ENCODE measurements at places on chromosomes 2 and 18. TPM values are rescaled to one million over a fixed set of nuclear protein-coding genes. Genes with fewer than 3 reads are reported as not detected.
A peak's percentile ranks its signal among the peaks of the same experiment; 100 is the strongest.

DNA sequence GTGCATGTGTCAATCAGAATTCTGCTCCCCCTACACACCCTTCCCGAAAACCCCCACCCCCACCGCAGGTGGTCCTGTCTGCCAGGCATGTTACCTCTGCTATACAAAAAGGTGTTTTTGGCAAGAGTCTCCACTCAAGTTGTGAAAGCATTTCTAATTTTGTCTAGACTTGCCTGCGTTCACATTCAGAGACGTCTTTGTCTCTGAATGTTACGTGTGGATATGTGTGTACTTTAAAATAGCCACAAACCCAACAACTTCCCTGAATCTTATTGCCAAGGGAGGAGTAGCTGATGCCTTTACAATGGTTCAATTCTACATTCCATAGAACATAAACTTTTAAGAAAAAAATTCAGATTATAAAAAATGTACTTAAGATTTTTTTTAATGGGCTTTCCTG, 66.6 kb downstream of the ITGA4 start:
- no peak for DNase-seq

GRCh38 chr2:40658941-40659340, 207.1 kb upstream of the SLC8A1 start:
- peak; percentile 46 for DNase-seq

PSD4 gene
- polyA plus RNA-seq = 8.2 TPM

THAP4 gene
- polyA plus RNA-seq = 69.0 TPM

GRCh38 chr2:99374747-99375146, 37.6 kb downstream of the EIF5B start:
- no peak for DNase-seq

ACTG2 gene
- polyA plus RNA-seq = 0.65 TPM

- DNase-seq = no peak
Measured at GRCh38 chr2:102632380-102633175, 13.2 kb downstream of the SLC9A2 start.

DNA sequence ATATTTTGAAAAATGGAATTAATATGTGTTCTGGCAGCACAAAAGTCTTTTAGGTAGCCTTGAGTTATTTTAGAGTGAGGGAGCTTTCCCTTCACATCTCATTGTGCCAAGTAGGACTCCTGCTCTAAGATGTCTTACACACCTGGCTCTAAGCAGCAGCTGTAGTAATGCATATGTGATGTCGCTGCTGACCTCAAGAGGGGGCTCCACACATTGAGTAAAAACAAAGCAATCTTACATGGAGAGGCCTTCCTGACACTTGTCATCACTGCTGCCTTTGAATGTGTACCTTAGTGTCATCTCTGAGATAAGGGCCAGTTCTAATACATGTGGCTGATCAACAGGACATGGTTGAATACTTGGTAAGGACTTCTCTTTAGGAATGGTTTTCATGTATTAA, 75.8 kb downstream of the ACTR3 start:
- DNase-seq = no peak

DNA sequence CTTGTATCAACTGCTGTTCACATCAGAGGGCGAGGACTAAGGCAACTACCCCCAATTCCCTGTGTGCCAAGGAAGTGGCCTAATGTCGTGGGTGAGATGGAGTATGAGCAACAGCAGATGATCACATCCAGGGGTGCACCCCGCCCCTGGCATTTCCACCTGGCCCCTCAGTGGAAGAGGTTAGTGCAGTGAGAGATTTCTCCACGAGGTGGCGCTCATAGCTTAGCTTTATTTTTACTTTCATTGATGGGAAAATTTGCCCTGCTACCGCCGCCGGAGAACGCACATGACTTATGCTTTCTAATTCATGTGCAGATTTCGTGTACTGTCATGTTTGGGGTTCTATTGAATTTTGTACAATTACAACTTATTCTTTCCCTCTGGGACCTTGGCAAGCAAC, 470.6 kb upstream of the MEX3C start:
- DNase-seq = peak; percentile 56

KLHL30 gene
- 0.22 TPM for polyA plus RNA-seq

GRCh38 chr2:60483401-60483800, 70.1 kb downstream of the BCL11A start:
- DNase-seq = no peak

DNA sequence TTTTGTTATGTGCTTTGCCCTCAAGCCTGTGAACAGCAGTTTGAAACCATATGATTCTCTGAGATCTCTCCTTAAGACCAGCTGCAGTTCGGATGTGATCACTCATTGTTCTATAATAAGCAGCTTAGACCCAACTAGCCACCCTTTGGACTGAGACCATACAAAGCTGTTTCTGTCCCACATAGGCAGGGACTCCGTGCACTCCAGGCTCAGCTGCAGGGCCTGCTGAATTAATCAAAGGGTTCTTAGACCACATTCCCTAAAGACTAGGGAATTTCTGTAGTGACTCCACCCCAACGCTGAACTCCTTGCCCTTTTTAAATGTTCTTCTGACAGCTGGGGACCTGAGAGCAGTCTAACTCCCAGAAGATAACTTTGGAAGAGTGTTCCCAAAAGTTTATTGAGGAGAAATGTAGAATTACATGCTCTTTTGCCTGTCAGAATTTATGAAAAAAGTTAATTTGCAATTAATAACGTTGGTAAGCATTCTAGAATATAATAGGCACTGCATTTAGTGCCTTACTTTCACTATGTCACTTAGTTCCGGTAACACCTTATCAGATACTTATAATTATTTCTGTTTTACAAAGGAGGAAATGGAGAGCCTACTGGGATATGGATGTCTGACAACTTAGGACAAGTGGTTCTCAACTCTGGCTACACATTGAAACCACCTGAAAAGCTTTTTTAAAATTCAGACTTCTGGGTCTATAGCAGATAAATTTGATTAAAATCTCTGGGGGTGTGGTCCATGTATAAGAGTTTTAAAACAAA, 42.3 kb downstream of the GULP1 start:
- DNase-seq = no peak

DNA sequence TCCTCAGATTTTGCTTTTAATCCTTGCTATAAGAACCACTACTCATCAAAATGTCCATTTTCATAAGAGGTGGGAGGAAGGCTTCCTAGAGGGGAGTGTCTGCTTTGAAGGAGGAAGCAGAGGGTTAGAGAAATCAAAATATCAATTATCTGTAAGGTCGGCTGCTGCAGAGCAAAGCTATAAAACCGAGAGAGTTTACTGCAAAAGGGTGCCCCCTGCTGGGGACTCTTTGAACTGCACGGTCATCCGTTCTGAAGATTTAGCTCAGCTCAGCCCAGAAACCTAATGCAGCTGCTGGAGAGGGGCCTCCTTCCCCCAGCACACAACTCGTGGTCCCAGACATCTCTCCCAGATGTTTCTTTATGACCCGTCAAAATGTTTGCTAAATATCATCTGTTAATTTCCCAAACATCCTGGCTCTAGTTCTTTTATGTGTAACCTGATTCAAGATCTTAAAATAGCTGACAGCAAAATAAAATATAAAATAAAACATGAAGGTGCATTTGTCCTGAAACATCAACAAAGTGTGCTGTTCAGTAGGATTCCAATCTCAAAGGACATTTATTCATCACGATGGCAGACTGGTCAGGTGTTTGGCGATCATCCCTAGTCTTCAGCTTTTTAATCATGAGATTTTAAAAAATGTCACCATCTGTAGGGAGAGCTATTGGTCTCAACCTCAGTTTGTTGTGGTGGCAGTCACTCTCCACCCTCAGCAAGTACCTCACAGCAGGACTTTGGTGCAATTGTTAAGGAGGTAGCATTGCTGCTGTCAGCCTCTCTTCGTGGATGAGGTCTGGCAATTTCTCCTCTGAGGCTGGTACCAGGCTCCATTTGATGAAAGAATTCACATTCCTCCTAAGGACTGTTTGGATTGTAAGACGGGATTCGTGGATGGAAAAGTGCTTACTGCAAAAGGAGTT, 185.9 kb downstream of the MTX2 start:
- DNase-seq = peak; percentile 92

TXNDC2 gene
- 0.08 TPM for polyA plus RNA-seq

- DNase-seq = no peak
Measured at GRCh38 chr2:64376926-64377325, 77.0 kb upstream of the LGALSL start.

DNA sequence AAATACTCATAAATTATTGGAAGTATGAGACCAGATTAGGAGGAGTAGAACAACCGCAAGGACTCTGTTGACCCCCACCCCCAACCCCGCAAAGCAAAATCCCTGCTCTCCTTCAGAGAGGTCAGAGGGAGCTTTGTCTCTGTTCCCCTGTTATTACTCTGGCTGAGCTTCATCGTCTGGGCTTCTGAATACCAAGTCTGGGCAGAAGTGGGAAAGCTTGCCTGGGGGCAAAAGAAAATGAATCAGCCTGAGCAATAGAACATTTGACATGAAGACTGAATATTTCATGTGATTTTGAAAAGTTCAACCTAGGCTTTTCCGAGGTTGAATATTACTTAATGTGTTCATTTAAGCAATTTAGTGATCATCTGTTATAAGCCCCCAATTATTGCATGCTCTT, 114.6 kb upstream of the ARHGAP28 start:
- no peak for DNase-seq

- no peak for DNase-seq
Measured at GRCh38 chr18:35564795-35565453, 16.6 kb upstream of the GALNT1 start.

GRCh38 chr2:125227843-125228392, 1202.8 kb downstream of the CNTNAP5 start:
- DNase-seq = no peak

DNA sequence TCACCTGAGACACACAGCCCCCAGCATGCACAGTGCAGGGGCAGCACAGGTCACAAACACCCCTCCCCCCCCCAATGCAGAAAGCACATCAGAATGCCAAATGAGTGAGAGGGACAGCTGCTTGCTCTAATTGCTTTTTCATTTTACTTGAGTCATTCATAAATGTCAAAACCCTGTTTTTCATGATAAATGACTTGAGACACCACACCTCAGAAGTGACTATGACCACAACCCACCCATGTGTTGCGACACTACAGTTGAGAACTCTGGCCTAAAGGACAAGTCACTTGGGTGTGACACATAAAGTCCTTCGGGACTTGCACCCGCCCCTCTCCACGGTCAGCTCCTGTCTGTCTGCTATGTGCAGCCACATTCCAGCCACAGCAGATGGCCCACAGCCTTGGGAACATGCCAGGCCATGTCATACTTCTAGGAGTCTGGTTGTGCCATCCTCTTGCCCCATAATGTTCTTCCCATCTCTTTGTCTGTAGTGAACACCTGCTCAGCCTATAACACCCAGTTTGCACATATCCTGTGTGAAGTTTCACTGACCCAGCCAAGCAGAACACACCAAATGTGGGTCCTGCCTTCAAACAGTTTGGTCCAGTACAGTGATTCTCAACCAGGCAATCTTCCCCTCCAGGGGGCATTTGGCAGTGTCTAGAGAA, 30.2 kb upstream of the RIOK3 start:
- no peak for DNase-seq
